ENCODE measurements at places on chromosomes 4 and X.
A peak's percentile ranks its signal among the peaks of the same experiment; 100 is the strongest.

DNA sequence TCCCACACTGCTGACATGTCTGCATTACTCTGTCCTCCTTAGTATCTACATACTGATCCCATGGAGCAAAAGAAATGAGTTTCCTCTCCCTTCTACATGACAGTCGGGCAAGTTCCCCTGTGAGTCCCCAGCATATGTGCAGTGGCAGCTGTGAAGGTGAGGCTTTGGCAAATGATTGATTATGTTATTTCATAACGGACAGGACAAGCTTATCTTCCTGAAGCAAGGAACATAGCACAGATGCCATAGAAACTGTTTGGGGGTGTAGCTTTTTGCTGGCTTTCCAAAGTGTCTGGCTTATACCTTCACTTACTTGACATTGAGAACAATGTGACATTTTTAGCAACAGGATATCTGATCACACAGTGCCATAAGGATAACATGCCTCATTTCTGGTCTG is 136.8 kb upstream of the PDLIM3 start:
- DNase-seq = no peak
- H3K4me1 ChIP-seq = no peaks in the 10 kb centered on the region
- no peaks in the 10 kb centered on the region for H3K27me3 ChIP-seq
- H3K36me3 ChIP-seq = no peaks in the 10 kb centered on the region
- no peak overlapping the region for H3K4me3 ChIP-seq

DNA sequence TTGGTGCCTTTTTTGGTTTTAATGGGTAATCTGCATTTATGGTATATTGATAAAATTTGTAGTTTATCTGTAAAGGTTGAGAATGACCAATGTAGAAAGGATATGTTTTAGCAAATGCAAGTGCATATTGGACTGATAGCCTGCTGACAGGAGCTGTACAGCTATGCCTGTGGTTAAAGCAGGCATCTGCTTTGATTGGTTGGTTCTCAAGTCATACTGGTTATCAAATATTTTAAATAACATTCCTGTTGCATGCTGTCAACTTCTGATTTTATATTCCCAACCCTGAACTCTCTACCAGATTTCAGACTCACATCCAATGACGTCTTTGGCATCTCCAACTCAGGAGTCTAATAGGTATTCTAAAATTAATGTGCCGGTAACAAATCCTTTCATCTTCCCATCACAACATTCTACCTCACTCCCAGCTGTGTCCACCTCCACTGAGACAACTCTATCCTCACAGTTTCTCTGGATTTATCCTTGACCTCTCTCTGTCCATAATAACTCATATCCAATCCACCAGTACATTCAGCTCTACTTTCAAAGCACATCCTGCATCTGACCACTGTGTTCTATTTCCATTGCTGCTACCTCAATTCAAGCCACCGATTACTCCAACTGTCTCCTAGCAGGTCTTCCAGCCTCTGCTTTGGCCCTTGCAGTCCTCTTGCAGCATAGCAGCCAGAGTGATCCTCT is 125.7 kb downstream of the CAMK2D start:
- H3K27ac ChIP-seq = no peak overlapping the region
- H3K4me1 ChIP-seq = peaks cover 46% of the 10 kb centered on the region
- H3K27me3 ChIP-seq = no peaks in the 10 kb centered on the region
- no peak overlapping the region for H3K4me3 ChIP-seq
- H3K36me3 ChIP-seq = no peaks in the 10 kb centered on the region

DNA sequence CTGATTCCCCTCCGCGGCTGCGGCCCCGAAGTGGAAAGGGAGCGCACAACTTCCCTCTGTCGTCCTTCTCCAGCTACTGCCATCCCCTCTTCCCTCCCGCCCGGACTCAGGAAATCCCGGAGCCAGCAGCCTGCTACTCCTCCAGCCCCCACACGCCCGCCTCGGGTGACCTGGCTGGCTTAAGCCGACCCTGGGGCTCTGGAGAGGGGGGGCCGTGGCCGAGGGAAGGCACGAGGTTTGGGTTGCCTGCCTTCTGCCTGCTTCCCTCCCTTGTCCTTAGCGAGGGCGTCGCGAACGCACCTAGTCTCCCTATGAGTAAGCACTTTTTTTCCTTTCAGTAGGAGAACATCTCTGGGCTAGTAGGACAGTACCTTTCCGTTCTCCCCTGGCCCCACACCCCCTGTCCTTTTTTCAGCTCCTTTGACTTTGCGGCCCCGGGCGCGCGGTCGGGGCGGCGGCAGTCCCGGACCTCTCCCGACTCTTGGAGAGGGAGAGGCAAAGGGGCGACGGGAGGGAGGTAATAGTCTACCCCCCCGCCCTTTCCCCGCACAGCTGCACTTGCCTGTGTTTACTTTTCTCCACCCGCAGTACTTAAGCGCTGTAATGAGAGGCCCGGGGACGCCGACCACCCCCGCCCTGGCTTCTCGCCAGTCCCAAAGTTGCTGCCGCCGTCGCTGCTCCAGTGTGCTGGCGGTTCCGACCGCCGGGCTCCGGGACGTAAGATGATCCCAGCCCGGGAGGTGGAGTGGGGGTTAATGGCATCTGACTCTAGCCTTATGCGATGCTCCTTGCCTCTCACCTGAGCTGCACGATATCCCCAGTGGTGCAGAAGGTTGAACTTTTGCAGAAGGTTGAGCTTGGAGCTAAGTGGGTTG is 868 bp downstream of the PLS3 start:
- H3K4me1 ChIP-seq = no peaks in the 10 kb centered on the region
- H3K27ac ChIP-seq = no peak overlapping the region
- peak; percentile 45 for DNase-seq
- no peaks in the 10 kb centered on the region for H3K36me3 ChIP-seq

GRCh38 chr4:121936101-121936500 is 15.8 kb downstream of the TRPC3 start:
- H3K36me3 ChIP-seq = no peaks in the 10 kb centered on the region
- H3K27me3 ChIP-seq = peaks cover 85% of the 10 kb centered on the region
- H3K4me1 ChIP-seq = no peaks in the 10 kb centered on the region
- H3K27ac ChIP-seq = no peak overlapping the region
- no peak overlapping the region for H3K4me3 ChIP-seq

DNA sequence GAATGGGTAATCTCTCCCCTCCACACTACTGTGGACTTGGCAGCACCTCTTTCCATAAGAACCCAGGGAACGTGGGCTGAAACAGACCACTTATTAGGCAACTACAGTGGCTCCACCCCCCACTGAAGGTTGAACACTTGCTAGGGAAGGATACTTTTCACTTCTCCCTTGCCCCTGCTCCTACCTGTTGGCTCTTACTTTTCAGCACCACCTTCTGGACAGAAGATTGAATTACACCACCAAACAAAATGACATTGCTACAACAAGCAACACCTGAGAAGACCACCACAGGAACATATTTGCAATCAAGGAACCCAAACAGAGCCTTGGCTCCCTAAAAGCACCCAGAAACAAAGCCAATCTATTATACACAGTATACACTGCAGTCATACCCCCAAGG is 132.1 kb upstream of the CXCL13 start:
- no peak overlapping the region for H3K4me3 ChIP-seq
- no peak overlapping the region for H3K27ac ChIP-seq

- no peak overlapping the region for H3K27ac ChIP-seq
- H3K4me3 ChIP-seq = no peak overlapping the region
- peak; percentile 61 for DNase-seq
Observed at GRCh38 chrX:68443155-68443868, 10.0 kb upstream of the OPHN1 start.

GRCh38 chrX:41009850-41010846 is 75.1 kb upstream of the USP9X start:
- H3K27me3 ChIP-seq = no peaks in the 10 kb centered on the region
- peak overlapping the region; percentile 75 for H3K27ac ChIP-seq
- peaks cover 9% of the 10 kb centered on the region for H3K4me1 ChIP-seq
- peak overlapping the region; percentile 38 for H3K4me3 ChIP-seq
- H3K36me3 ChIP-seq = no peaks in the 10 kb centered on the region

DNA sequence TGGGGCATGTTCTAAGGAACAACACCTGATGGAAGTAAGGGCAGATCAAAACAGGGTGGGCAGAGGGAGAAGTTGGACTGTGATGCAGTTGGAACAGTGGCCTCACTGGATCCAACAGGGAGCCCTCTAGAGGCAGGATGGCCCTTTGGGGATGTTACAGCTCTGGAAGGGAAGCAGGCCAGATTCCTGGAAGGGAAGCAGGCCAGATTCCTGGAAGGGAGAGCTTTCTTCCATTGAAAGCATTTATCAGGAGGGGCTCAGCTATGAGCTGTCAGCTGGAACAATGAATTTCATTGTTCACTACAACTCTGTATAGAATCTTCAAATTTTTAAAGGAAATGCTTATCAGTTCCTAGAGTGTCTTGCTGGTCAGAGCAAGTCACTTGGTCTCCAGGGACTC is 17.7 kb downstream of the IL15 start:
- no peaks in the 10 kb centered on the region for H3K4me1 ChIP-seq
- H3K4me3 ChIP-seq = no peak overlapping the region
- no peaks in the 10 kb centered on the region for H3K36me3 ChIP-seq
- H3K27me3 ChIP-seq = no peaks in the 10 kb centered on the region

DNA sequence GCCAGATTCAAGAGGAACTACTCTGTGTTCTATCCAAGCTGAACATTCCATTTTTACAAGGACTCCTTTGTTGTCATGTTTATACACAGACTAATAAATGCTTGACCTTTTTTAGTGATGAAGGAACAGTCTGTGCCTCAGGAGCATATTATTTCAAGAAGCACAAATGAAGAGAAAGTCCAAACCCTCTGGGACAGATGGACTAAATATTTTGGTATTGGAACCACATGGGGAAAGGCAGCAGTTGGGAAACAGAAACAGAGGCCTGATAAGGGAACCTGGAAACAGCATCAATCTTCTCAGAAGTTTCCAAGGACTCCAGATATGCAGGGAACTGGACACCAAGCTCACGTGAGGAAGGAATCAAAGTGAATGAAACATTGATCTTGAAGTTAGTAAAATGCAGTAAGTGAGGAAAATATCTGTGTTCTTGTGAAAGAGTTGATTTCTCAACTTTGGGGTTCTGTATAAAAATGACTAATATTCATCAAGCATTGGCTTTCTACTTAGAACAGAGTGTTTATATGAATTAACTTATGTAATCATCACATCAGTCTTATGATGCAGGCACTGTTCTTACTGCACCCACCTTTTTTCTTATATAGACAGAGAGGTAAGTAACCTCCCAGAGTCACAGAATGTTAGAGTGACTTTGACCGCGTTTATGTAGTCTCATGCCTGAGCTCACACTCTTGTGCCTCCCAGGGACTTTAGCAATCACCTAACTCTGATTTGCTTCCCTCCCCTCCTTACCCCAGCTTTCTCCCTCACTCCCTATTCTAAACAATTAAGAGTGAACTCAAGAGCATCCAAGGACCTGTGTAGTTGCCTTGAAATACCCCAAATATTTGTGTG is 148.9 kb upstream of the JADE1 start:
- H3K36me3 ChIP-seq = no peaks in the 10 kb centered on the region
- no peak overlapping the region for H3K27ac ChIP-seq
- no peak for DNase-seq

DNA sequence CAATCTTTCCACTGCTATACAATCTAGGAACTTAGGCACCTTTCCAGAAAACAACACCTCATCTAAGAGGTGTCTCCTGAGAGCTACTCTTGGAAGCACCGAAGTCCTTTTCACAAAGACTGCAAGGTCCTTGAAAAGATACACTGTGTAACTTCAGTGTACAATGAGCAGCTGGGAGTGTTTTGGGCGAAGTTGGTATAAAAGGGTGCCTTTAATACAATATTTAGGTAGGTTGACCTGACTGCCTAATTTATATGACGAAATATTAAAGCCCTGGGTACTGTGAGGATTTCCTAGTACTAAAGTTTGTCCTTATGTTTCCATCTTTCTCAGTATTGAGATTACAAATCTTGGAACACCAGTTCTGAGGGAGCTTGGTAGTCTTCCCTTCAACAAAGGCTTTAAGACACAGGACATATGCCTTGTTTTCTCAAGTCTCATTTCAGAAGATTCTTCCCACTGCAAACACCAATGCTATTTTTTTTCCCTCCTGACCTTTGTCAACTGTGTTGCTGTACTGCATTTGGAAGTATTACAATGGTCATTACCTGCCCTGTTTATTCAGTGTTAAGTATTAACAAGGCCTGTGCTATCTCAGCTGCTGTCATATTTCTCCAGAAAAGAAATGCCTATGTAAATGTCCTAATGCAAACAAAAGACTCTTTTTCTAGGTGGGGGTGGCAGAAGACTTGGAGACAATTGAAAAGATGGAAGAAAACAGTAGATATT is 134.2 kb downstream of the MAML3 start:
- no peak overlapping the region for H3K4me3 ChIP-seq
- H3K4me1 ChIP-seq = peaks cover 29% of the 10 kb centered on the region
- DNase-seq = no peak
- peaks cover 1% of the 10 kb centered on the region for H3K36me3 ChIP-seq
- no peak overlapping the region for H3K27ac ChIP-seq
- no peaks in the 10 kb centered on the region for H3K27me3 ChIP-seq

DNA sequence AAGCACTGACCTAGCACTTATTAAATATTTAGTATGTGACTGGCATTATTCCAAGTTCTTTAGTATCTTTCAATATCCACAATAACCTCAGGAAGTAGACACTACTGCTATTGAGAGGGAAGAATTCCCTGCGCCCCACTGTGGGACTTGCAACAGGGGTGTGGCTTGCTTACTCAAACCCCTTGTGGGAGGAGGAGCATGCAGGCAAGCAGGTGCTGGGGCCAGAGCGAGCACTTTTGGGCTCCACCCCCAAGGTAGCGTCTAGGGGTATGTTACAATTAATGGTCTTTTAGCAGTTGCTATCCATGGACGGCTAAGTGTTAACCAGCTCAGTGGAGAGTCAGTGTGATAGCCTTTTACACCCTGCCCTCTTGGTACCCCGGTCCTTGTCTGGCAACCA is 50.7 kb downstream of the FAM13A start:
- no peaks in the 10 kb centered on the region for H3K27me3 ChIP-seq
- DNase-seq = no peak
- H3K4me1 ChIP-seq = no peaks in the 10 kb centered on the region
- H3K27ac ChIP-seq = no peak overlapping the region
- peaks cover 25% of the 10 kb centered on the region for H3K36me3 ChIP-seq

- H3K4me1 ChIP-seq = no peaks in the 10 kb centered on the region
- H3K27ac ChIP-seq = no peak overlapping the region
- DNase-seq = no peak
- H3K4me3 ChIP-seq = no peak overlapping the region
- H3K27me3 ChIP-seq = no peaks in the 10 kb centered on the region
Observed at GRCh38 chrX:10501611-10502010, 118.8 kb downstream of the MID1 start.

- no peaks in the 10 kb centered on the region for H3K4me1 ChIP-seq
- DNase-seq = no peak
- no peak overlapping the region for H3K4me3 ChIP-seq
- H3K36me3 ChIP-seq = no peaks in the 10 kb centered on the region
Observed at GRCh38 chr4:102358128-102358527, 12.8 kb upstream of the SLC39A8 start.

DNA sequence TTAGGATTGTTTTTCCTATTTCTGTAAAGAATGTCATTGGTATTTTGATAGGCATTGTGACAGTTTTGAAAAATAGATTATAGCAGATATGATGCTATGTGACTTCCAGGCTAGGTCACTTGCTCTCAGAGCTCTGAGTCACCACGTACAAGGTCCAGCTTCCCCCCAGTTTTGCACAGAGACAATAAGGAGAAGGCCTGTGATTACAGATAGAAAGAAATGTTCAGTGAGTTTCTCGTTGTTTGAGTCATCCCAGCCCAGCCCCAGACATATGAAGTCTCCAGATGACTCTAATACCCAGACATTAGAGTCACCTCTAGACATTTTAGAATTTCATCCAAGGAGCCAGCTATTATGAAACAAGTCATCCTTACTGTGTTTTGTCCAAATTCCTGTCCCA is 57.2 kb downstream of the MFAP3L start:
- H3K4me3 ChIP-seq = no peak overlapping the region
- H3K27me3 ChIP-seq = no peaks in the 10 kb centered on the region
- no peaks in the 10 kb centered on the region for H3K36me3 ChIP-seq
- H3K4me1 ChIP-seq = no peaks in the 10 kb centered on the region
- DNase-seq = no peak
